ENCODE measurements at places on chromosomes 13 and 19.

GRCh38 chr19:53947624-53948023 lies 15.1 kb upstream of the CACNG8 start:
- DNase-seq, result no peak

- DNase-seq, result no peak
Measured at GRCh38 chr19:18856385-18857126, 24.8 kb downstream of the UPF1 start.

DNA sequence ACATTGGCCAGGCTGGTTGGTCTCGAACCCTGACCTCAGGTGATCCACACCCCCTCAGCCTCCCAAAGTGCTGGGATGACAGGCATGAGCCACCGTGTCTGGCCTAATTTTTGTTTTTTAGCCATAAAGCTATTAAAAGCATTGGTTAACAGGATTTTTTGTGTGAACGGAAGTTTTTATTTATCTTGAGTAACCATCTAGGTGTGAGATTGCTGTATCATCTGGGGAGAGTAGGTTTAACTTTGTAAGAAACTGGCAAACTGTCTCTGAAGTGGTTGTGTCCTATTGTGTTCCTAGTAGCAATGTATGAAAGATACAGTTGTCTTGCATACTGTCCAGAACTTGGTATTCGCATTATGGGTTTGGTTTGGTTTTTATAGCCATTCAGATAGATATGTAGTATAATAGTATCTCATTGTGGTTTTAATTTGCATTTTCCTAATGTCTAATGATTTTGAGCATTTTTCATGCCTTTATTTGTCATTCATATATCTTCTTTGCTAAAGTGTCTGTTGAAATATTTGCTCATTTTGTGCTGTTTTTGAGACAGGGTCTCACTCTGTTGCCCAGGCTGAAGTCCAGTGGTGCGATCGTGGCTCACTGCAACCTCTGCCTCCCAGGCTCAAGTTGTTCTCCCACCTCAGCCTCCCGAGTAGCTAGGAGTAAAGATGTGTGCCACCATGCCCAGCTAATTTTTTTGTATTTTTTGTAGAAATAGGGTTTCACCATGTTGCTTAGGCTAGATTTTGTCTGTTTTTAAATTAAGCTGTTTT lies 13.5 kb upstream of the PLEKHF1 start:
- DNase-seq, result no peak

- no peak for DNase-seq
Measured at GRCh38 chr13:28000567-28000966, 12.1 kb upstream of the URAD start.

- no peak for DNase-seq
Measured at GRCh38 chr19:11662278-11662677, 65.0 kb downstream of the ZNF627 start.

DNA sequence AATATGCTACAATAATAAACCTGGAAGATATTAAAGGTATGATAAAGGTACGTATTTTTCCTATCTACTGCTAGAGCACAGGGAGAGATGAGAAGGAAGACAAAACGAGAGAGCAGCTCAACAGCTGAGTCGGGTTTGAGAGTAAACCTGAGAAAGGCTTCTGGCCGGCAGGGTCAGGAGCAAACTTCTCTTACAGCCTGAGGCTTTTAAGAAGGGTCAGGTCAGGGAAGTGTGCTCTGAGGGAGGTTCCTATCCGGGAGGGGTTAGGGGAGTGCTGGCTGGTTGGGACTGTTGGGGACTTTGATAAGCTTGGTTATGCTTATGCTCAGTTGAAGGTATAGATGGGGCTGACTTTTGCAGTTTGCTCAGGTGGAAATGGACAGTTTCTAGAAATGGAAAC lies 77.7 kb upstream of the PRR20A start:
- DNase-seq, result no peak

DNA sequence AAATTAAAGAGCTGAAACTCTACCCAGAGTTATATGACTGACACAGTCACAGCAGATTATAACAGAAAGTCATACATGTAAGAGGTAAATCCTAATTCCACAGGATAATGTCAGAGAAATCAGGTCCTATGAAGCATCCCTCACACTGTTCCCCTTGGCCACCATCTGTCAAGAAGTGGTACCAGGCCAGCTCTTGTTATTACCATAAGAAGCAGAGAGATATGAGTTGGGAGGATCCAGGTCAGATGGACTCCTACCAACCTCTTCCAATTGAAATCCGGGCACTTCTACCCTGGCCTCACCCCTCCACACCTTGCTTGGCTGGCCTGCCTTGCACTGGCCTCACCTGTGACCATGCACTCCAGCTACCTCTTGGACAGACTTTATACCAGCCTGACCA lies 353.2 kb downstream of the DNAJC15 start:
- no peak for DNase-seq

DNA sequence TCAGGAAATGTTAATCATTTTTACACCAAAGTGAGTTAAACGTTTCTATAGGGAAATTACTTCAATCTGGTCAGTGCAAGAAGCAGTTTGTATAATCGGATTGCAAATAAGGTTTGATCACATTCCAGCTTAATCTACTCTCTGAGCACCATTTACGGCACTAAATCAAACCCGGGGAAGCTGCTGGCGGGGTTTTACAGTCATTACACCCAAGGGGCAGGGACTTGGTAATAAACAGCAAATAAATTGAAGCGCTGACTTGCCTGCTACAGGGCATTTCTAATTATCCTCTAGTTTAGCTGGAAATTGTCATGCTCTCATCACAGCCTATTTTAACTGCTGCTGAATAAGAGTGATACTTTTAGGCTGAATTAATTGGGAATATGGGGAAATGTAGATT lies 152.1 kb upstream of the SOX21 start:
- no peak for DNase-seq

DNA sequence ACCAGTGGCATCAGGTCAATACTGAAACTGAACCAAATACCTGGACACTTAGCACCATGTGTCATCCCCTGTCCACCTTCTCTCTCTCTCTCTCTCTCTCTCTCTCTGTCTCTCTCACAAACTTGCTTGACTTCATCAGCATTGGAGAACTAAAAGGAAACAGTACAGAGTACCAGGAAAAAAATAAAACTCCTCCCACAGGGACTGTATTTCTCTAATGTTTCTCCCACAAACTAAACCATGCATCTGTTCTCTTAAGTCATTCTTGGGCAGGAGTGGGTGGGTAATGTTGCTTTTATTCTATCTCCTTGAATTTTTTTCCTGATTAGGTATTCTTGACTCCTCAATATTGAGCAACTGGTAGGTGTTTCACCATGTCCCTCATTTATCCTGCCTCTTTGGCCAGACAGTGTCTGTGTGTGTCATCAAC lies 112.9 kb upstream of the CACNA1A start:
- no peak for DNase-seq

DNA sequence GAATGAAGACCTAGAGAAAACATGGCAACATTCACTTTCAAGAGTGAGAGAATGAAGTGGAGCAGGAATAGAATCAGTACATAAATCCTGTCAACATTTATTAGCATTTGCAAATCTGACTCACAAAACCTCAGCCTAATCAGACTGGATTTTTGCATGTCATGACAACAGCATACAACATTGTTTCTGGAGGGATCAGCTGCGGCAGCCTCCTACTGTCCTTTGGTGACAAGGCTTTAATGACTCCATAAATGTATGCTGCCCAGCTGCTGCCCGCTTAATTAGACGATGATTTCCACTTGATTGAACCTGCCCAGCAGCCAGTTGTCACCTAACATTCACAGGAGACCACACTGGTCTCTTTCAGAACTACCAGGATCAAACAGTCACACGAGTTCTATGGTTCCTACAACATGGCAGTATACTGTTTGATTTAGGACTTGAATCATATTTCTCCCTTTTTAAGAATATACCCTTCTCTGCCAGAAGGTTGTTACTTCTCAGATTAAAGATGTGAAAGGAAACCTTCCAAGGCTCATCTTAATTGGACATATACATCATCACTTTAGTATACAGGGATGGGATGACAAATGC lies 9.3 kb downstream of the EBPL start:
- DNase-seq, result no peak

DNA sequence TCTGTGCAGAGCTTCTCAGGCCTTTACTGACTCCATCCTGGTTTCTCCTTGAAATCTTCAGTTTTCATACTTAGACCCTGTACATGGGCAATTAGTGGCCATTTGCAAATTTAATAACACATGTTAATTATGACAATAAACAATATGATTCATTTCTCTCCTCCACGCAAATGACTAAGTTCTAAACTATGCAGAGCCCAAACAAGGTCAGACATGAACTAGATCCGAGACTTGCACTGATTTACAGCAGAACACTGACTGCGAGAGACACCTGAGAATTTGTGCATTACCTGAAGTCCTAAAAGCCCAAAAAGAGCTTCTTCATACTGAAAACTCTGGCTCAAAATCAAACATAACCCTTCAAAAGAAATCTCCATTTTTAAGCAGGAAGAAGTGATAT lies 521.8 kb downstream of the MYO16 start:
- no peak for DNase-seq

DNA sequence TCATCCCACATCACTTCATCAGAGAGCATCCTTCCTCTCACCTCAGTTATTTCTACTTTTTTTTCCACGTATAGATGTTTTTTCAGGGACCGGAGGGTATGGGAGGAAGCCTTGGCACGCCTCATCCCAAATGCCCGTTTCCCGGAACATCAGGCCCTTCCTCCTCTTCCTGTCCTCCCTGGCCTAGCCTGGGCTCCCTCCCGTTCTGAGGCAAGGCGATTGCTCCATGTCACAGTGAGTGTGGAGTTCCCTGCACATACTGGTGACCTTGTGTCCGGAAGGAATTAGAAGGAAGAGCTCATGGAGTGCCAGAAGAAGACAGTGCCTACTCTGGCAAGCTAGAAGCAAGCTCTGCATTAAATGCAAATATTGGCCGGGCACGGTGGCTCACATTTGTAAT lies 1.1 kb upstream of the ZNF627 start:
- DNase-seq, result no peak

DNA sequence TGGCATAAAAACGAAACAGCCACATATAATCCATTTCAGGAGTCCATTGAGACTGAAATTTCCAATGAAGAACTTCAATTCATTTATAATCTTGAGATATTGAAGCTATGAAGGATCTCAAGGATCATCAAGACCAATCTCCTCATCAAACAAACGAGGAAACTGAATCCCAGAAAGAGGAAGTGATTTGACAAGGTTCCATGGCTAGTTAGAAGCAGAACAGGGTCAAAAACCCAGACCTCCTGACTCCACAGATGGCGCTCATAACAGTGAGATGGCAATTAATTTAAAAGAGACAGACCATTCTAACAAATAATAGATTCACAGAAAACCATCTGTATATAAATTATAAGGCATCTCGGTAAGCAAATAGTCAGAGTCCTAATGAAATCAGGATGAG lies 229.7 kb downstream of the KCTD12 start:
- DNase-seq, result no peak

DNA sequence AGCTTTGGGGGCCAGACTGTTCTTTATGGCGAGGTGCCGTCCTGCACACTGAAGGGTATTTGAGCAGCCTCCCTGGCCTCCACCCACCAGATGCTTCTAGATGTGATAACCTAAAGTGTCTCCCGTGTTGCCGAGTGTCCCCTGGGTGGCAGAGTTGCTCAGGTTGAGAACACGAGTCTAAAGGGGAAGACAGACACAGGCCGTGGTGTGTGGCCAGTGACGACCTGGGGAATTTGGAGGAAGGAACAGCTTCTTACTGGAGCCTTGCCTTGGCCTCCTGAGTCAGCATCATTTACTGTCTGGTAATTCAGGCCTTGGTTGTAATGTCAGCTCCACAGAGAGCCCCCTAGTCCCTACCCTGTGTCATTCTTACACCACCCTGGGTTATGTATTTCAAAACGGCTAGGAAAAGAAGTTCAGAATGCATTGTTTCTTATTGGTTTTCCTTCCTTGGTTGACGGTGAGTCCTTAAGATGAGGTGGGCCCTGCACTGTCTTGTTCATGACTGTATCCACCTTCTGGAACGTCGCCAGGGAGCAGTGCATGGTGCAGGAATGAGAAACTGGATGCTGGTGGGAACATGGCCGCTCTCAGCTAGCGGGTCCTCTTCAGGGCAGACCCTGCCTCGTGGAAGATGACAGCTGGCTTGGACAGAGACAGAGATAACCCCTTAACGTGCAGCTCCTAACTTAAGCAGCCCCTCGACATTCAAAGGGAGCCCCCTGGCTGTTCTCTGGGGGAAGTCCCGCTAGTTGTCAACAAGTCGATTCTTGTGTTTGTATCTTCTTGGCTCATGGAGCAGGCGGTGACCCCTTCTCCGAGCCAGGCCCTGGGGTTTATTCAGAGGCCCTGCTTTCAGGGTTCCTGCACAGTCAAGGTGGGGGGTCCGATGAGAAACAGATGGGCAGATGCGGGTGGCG lies 7.2 kb downstream of the SIN3B start:
- DNase-seq, result no peak

DNA sequence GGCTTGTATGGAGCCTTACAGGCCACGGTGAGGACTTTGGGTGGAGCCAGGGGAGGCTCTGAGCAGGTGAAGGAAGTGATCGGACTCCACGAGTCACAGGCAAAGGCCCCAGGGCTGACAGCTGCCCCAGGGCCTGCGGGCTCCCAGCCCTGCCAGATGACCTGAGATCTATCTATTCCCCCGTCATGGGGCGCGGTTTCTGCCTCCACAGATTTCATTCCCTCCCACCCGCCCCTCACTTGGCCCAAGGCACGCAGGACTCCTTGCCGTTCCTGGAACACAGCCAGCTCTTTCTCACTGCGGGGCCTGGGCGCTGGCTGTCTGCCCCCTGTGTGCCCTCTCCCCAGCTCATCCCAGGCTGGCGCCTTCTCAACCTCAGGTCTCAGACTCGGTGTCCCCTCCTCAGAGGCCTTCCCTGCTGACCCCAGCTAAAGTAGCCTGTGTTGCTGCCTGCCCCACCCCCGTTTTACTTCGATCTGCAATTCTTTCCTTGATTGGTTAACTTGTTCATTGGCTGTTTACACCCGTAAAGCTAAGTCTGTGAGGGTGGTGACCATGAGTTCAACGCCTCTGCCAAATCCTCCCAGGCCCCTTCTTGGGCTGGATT lies 13.9 kb upstream of the PAK4 start:
- no peak for DNase-seq

DNA sequence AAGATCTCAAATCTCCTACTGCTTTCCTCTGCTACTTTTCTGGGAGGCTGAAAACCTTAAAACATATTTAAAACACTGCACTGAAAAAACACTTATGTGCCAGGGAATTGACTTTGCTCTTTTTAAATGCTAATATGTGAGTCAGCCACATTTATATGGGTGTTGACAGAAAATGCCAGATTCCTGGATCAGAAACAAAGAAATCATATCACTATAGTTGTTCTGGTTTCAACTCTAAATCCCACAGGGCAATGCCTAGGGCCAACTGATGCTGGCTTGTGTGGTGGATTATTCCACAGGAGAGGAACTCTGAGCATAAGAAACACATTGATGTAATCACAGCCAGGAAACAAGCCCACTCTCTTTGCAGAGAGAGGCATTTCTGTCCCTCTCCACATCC lies 1439.0 kb upstream of the SPRY2 start:
- no peak for DNase-seq
